ENCODE measurements at places on chromosomes 1 and 21.

DNA sequence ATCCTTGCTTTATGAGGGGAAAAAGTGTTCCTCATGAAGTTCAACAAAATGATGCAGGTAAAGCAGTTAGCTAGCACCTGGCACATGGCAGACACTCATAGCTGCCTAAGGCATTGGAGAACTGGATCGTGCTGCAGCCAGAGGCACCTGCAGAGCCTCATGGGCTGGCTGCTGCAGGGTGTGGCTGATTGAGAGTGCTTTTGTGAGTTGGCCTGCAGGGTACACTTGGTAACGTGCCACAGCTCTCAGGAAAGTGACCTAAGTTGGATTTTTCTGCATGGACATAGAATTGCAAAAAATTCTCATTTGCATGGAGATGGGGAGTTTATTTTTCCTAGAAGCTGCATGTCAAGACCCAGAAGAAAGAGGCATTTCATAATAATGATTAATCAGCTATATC is 31.6 kb upstream of the IL20 start:
- DNase-seq = no peak

DNA sequence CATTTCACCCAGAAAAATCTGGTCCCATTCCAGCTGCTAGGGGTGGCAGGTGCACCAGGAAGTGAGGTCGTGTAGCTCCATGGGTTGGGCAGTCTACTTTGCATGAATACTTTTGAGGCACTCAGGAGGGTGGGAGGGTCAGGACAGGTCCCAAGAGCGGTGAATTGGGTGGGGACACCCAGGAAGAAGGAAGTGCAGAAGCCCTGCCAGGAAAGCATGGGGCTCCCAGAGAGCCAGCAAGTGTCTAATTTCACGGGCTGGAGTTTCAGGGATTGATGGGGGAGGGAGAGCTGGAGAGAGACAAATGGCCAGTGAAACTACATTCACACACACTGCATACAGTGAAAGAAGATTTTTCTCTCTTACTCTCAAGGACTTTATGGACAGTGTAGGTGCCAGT is 137.8 kb downstream of the GALNT2 start:
- no peak for DNase-seq

- no peak for DNase-seq
Measured at GRCh38 chr1:5347726-5348125, 644.5 kb downstream of the NPHP4 start.

- DNase-seq = no peak
Measured at GRCh38 chr1:93552741-93553455, 105.0 kb downstream of the FNBP1L start.

DNA sequence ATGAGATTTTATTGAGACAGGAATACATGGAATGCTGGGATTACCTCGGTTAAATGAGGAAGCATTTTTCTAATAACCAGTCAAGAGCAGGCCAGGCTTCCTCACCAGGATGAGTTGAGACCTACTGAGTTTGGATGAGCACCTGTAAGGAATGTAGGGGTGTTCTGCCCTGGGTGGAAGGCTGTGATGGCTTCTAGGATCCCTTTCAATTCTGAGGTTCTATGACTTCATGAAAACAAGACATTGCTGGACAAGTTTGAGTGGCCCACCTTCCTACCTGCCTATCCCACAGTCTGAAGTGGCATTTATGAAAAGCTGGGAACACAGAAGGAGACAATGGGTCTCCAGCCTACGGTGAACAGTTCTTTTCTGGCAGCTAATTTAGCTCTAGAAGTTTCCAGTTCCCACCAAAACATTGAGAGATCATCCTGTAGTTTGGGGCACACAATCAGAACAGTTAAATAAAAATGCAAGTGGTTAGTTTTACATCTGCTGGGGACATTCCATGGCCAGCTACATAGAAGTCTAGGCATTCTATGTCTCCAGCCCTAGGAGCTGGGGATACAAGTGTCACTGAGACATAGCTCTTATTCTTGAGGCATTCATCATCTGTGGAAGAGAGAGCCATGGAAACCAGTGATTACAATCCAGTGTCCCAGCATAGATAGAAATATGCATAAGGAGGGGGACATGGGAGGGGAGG is 51.3 kb upstream of the TSPAN2 start:
- DNase-seq = no peak

DNA sequence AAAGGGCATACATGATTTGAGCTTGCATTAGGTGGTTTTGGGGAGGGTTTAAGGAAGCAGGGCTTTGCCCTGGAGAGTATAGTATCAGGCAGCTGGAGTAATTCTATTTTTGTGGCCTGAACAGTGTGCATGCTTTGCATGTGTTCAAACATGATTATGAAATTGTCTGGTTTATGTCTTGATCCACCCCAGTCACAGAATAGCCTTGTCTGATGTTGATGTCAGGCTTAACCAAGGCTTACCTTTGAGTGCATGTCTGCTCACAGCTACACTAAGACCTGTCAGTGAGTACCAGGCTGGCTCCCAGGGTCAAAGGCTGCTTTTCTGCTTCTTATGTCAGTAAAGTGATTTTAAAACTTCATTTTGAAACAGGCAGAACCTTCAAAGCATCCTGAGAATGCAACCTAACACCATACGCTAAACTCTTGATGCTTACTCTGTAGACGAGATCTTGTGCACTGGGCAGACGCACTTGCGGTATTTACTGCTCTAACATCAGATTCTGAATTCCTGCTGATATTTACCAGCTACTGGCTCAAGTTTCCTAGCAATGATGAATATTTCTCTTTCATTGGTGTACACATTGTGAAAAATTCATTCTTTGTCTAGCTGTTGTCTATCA is 78.9 kb downstream of the MAP3K21 start:
- DNase-seq = no peak

GRCh38 chr1:206687915-206688442 is 3.3 kb downstream of the MAPKAPK2 start:
- no peak for DNase-seq

GRCh38 chr21:37370152-37371040 is 3.8 kb downstream of the DYRK1A start:
- no peak for DNase-seq

DNA sequence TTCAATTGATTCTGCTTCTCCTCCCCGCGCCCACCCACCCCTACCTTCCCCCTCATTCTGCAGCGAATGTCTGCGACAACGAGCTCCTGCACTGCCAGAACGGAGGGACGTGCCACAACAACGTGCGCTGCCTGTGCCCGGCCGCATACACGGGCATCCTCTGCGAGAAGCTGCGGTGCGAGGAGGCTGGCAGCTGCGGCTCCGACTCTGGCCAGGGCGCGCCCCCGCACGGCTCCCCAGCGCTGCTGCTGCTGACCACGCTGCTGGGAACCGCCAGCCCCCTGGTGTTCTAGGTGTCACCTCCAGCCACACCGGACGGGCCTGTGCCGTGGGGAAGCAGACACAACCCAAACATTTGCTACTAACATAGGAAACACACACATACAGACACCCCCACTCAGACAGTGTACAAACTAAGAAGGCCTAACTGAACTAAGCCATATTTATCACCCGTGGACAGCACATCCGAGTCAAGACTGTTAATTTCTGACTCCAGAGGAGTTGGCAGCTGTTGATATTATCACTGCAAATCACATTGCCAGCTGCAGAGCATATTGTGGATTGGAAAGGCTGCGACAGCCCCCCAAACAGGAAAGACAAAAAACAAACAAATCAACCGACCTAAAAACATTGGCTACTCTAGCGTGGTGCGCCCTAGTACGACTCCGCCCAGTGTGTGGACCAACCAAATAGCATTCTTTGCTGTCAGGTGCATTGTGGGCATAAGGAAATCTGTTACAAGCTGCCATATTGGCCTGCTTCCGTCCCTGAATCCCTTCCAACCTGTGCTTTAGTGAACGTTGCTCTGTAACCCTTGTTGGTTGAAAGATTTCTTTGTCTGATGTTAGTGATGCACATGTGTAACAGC is 339.9 kb downstream of the NTNG1 start:
- no peak for DNase-seq

- DNase-seq = no peak
Measured at GRCh38 chr1:224217655-224218623, 34.9 kb downstream of the DEGS1 start.

DNA sequence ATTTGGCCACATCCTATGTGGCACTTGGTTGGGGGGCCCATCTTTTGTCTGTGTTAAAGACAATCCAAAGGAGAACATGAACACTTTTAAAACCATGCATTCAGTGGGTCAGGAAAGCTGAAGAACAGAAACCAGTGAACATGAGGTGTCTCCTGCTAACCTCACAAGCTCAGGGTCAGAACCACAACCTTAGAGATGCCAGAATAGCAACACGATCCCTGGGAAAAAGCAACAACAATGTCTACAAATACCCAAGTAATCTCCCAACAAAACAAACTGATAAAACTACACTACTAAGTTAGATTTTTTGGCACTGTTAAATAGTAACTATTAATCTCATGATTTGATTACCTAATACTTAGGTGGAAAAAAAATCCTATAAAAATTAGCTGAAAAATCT is 34.1 kb upstream of the GNG4 start:
- DNase-seq = no peak
